LHCN-M2 (cell line): ENCODE measurements at places on chromosomes 6 and 20. TPM values are rescaled to one million over a fixed set of nuclear protein-coding genes. Genes with fewer than 3 reads are reported as not detected.

DNA sequence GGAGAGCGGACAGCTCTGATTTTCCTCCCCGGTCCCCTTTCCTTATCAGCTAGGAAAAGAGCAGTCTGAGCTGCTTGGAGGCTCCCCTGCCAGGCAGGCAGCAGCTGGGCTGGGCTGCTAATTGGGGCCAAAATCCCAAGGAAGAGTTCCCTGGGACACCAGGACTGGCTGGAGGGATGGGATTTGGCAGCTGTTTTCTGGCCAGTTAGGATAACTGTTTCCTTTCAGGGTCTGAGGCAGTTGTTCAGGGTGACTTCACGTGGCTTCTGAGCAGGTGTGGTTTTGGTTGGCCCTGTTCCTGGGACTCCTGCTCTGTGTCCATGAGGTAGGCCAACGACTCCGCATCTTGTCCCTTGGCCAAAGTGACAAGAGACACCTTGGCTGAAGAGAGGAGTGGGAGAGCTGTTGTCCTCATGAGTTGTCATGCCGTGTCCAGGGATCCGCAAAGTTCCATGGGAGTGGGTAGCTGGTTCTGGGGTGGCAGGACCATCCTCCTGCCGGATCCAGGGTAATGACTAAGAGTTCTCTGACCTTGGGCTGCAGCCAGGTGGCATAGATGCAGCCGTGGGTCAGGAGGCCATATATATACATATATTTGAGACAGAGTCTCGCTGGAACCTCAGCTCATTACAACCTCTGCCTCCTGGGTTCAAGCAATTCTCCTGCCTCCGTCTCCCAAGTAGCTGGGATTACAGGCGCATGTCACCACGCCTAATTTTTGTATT, 21.2 kb downstream of the MRPS18A start:
- DNase-seq: peak; percentile 55

GRCh38 chr6:37323580-37323979, 30.2 kb upstream of the RNF8 start:
- DNase-seq: peak; percentile 17

DNA sequence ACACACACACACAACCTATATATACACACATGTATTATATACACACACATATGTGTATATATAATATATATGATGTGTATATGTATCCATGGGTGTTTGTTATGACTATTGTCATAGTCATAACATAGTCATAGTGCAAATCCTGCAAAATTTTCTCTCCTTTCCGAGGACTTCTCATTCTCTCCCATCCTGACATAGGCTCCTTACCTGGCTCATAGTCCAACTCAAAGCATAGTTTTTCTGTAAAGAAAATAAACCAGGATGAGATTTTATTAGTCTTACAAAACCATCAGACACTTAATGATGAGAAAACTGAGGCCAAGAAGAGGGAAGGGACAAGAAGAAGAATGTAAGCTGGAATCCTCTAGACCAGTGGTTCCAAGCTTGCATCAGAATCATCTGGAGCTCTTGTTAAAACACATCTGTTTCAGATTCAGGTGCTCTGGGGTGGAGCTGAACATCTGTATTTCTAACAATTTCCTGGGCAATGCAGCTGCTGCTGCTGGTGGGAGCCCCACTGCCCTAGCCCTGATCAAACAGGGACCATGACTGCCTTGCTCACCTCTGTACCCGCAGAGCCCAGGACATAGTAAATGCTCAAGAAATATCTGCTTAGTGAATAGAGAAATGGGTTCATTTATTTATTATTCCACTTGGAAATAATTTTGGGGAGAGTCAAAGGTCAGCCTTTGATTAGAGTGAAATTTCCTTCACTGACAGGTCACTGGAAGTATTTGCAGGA, 5.3 kb downstream of the TRIM10 start:
- DNase-seq: no peak

- peak; percentile 43 for DNase-seq
These were observed 8.1 kb upstream of the UBR2 start for GRCh38 chr6:42555477-42556457.

DNA sequence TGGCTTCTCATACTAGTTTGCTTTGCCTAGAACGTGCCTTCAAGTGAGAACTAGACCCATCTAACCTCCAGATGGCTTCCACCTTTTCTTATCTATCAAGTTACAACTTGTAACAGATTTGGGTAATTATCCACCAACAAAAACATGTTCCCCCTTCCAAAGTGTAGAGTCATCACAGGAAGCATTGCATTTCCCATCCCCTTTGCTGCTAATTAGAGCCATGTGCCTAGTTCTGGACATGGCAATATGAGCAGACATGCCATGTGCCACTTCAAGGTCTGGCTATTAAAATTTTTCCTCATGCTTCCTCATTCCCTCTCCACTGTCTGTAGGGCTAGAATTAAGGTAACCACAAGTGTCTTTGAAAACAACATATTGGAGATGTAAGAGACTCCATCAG, 814.4 kb downstream of the TENT5A start:
- no peak for DNase-seq

GRCh38 chr6:28258877-28259777, at the start of gene NKAPL:
Gene NKAPL (plus strand): TSS chr6:28259297. CDS start chr6:28259372, 75 bp downstream.
- no peak for DNase-seq

DNA sequence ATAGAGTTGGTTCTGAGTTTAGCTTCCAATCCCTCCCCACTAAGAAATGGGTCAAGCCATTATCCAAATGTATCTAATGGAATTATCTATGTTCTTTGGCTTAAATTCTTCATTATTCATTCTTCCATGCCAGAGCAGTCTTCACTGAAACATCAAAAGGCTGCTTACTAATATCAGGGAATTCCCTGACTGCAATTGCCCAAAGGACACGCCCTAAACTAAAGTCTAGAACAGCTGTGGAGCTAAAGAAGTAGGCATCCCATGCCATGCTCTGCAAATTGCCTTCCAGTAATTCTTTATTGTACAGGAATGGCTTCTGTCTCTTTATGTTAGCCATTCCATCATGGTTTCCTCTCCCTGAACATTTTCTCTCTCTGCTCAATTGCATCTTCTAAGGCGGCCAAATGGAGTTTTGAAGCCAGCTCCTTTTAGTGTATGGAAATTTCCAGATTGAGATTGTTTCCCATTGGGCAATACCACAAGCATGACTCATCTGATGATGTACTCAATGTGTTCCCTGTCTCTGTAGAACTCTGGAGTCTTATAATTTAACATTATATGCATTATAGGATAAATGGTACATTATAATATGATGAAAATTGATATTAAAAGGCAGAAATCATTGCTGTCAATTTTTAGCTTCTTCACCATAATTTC, 28.8 kb upstream of the TSHZ2 start:
- peak; percentile 53 for DNase-seq

GRCh38 chr6:30062471-30063178, 1.6 kb downstream of the POLR1H start:
- DNase-seq: no peak

SLC35D3 gene
- not detected in 2 replicates for total RNA-seq

EYA4 gene
- 12.1 and 13.0 TPM in 2 replicates for total RNA-seq

CST1 gene
- total RNA-seq: not detected in 2 replicates

GRCh38 chr20:40189621-40190020, 499.4 kb downstream of the MAFB start:
- DNase-seq: no peak

DNA sequence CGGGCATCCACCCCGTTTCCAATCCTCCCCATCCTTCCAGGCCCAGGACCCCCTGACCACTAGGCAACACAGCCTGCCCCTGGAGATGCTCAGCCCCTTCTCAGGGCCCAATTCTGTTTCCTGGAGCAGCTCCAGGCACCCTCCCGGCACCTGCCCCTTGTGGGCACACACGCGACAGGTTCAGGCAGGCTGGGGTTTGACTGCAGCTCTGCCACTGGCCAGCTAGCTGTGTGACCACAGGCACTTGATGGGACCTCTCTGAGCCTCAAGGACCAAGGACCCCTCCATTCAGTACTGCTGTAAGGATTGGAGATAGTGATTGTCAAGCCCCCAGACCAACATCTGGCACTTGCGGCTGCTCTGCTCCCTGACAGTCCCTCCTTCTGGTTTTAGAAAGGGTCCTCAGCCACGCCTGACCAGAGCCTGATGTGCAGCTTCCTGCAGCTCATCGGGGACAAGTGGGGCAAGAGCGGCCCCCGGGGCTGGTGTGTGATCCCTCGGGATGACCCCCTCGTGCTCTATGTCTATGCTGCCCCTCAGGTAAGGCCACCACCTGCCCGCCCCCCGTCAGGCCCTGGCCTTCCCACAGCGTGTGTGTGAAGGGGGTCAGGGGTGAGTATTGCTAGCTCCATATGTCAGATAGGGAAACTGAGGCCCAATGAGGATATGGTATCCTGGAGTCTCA, 21.7 kb downstream of the FGD2 start:
- no peak for DNase-seq

DNA sequence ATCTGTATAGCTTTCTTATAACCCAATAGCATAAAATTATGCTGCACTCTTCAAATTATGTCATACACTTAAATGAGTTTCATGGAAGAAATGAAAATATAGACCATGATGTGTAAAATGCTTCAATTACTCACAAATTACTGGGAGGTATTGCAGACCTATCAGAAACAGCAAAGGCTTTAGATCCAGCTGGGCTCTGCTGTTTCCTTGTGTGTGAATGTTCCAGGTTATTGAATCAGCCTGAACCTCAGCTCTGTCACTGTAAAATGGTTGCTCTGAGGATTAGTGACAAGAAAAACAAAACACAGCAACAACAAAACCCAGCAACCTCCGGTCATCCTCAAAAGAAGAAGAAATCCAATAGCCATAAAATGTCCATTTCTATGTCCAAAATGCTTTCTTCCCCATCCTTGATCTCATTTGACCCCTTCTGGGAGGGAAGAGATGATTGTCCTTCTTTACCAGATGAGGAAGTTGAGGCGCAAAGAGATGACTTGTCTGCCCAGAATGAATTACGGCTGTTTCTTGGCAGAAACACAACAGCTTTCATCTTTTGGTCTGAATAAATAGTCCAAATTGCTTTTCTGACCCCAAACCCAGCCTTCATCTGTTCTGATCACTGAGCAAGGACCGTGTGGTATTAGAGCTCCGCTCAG, 42.2 kb upstream of the TGM6 start:
- DNase-seq: no peak

DNA sequence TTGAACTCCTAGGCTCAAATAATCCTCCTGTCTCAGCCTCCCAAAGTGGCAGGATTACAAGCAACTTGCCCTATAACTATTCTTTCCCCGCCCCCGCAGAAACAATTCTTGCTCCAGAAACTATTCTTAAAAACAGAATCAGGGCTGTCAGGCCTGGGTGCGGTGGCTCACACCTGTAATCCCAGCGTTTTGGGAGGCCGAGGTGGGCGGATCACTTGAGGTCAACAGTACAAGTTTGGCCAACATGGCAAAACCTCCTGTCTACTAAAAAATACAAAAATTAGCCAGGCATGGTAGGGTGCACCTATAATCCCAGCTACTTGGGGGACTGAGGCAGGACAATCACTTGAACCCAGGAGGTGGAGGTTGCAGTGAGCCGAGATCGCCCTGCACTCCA, 31.2 kb downstream of the SAMHD1 start:
- DNase-seq: no peak
